Activated effector memory CD4-positive, alpha-beta T cell treated with anti-CD3 and anti-CD28 coated beads, Interleukin-2, amount 50 U/mL, for 16 hours (primary cell): ENCODE measurements at places on chromosomes 6 and 20.

- no peak for DNase-seq
Measured at GRCh38 chr6:71810880-71811279, 75.5 kb upstream of the RIMS1 start.

DNA sequence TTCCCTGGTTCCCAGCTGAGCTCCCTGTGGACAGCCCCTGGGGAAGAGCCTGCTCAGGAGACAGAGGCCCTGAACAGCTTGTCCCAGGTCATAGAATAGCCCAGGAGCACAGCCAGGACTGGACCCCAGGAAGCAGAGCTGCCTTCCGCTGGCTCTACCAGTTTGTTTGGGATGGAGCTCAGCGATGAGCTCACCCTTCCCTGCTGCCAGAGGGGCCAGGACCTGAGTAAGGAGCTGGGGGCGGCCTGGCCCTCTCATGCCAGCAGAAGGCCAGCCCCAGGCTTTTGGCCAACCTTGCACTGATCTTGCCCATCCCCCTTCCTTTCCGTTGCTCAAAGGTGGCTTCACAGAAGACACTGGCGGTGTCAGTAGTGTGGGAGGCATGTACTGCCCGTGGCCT, 17.5 kb downstream of the MMP24OS start:
- no peak for DNase-seq

DNA sequence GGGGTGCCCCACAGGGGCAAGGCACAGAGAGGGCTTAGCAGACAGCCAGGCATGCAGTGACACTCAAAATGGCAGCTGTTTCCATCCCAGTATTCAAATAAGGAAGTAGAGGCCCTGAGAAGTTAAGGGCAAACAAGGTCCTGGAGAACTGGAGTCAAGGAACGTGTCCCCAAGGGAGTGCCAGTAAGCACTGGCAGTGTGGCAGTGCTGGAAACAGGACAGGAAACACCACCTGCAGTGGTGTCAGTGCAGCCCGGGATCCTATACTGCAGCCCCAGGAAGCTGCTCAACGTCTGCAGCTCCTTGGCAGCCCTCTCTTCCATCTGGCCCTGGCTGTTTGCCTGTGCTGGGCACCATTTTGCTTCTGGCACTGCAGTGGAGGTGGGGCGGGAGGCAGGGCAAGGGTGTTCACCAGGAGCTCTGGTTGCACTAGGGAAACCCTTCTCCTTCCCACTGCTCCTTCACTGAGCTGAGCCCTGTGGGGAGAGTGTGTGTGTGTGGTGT, 56.3 kb downstream of the EDN3 start:
- no peak for DNase-seq

GRCh38 chr6:27176523-27177484, 70.7 kb upstream of the PRSS16 start:
- DNase-seq = peak; percentile 88

GRCh38 chr6:161274488-161274858, 612 bp upstream of the AGPAT4 start:
- no peak for DNase-seq

GRCh38 chr20:62405108-62405980, 1.7 kb downstream of the CABLES2 start:
- DNase-seq = no peak

- no peak for DNase-seq
Measured at GRCh38 chr6:23413327-23414050, 712.5 kb upstream of the NRSN1 start.

DNA sequence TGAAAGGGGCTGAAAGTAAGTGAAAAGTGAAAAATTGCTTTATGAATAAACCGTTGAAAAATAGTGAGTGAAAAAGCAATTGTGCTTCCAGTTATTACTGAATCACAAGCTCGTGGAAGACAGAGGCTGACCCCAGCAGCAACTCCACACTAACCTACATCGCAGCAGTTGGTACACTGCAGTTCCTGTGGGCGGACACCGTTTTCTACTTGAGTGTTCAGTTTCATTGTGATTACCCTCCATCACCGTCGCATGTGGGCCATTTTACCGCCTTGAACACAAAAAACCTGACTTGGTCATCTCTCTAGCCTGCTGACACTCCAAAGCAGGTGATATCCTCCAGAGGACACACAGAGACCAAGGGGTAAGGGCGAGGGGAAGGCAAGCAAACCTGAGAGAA, 28.4 kb downstream of the PRDM1 start:
- peak; percentile 87 for DNase-seq

DNA sequence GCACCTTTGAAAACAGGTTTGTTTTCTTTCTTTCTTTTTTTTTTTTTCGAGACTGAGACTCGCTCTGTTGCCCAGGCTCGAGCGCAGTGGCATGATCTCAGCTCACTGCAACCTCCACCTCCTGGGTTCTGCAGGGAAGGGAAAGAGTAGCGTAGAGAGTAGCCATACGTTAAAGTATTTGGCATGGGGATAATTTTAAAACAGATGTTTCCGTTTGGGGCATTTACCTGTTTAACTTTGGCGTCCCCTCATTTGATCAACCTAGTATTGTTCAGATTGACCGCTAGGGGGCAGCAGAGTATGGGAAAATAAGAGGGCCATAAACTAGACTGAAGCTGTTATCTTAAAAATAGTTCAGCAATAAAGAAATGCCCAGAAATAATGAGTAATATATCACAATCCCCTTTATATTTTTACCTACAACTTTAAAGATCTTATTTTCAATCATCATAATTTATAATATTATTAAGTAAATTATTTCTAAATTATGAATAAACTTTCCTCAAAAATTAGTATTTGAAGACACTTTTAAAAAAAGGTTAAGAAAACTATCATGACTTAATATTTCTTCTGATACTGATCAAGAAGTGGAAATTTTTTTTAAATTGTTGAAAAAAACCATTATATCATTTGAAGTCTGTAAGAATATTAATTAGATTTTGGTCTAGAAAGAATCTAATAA, 7.6 kb upstream of the TAAR9 start:
- peak; percentile 85 for DNase-seq

DNA sequence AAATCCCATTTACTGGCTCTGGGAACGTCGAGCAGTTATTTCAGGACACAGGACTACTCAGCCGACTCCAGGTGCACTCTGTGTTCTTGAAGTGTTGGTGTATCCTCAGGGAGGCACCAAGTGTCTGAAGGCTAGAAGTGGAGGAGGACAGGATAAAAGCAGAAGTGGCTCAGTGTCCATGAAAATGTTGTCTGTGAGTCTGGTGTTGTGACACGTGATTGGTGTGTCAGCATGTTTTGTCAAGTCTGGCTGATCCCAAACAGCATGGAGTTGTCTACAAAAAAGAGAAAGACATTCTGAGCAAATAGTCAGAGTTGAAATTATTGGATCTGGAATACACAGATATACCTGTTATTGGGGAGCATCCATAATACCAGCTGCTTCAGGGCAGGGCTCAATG, 30.3 kb downstream of the SCGN start:
- DNase-seq = no peak

DNA sequence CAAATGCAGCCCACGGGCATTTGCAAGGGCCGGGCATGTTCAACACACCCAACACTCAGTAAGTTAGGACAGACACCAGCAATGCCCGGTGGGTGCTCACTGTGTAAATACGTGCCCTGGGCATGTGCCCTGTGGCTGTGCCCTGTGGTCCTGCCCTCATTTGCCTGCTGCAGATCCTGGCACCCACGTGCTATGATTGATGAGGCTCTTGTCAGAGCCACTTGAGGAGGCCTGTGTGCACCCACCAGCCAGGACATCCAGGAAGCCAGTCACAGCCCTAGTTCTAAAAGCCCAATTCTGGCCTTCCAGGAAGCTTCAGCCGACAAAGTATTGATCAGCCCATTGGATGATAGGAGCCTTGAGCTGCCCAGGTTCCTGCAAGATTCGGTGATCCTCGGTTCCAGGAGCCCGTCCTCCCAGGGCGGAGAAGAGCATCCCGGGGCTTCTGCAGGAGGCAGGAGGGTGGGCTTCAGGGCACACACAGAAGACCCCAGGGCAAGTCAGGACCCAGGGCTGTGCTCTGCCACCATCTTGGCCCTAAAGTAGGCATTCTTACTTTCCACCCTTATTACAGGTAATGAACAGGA, 223.9 kb downstream of the PREX1 start:
- peak; percentile 47 for DNase-seq

DNA sequence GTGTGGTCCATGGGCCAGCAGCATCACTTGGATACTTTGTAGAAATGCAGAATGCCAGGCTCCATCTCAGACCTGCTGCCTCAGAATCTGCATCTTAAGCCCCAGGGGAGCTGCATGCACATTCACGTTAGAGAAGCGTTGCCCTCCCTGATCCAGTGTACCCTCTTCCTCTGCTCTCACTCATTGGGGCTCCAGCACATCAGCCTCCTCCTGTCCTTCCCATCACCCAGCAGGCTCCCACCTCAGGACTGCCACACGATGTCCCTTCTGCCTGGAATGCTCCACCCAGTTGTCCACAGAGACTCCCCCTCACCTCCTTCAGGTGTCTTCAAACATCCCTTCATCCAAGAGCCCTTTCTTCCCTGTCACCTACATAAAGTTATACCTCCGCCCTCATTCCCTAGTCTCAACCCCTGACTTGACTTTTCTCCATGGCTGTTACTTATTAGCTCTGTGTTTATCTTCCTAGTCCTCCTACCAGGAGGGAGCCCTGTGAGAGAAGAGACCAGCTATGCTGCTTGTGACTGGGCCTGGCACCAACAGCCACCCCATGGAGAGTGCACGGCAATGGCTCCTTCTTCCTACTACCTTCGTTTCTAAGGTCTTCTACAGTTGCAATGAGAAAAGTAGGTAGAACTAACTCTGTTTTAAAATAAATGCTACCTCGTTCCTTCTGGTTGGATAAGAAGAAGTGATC, 3.3 kb upstream of the ACSS1 start:
- peak; percentile 36 for DNase-seq

DNA sequence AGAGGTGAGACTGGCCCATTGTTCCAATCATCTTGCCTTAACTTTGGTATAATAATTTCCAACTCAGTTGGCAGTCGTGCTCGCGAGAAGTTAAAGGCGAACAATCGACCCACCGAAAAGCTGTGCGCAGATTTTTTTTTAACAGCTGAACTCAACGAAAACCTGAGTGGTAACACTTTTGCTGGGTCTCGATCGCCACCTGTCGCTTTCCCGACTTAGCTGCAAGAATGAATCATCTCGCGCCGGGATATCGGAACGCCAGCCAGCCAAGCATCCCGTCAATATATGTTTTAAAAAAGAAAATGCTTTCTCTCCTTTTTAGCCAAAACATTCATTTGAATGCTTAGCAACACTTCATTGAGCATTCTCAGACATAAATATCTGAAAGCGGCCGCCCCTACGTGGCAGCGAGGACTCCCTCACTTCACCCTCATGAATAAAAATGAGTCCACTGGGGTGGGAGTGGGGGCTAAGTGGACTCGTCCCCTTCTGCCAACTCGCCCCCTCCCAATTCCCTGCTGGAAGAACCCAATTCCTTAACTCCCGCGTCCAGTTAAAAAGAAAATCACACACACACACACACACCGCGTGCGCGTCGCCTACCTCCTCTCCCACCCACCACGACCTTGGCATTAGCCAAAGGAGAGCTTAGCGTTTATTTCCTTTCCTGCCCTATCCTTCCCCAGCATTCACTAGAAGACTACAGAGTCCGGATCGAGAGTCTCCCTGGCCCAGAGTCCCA, 1.5 kb downstream of the COL12A1 start:
- DNase-seq = peak; percentile 66

GRCh38 chr20:34896086-34896621, 19.7 kb downstream of the ACSS2 start:
- no peak for DNase-seq

DNA sequence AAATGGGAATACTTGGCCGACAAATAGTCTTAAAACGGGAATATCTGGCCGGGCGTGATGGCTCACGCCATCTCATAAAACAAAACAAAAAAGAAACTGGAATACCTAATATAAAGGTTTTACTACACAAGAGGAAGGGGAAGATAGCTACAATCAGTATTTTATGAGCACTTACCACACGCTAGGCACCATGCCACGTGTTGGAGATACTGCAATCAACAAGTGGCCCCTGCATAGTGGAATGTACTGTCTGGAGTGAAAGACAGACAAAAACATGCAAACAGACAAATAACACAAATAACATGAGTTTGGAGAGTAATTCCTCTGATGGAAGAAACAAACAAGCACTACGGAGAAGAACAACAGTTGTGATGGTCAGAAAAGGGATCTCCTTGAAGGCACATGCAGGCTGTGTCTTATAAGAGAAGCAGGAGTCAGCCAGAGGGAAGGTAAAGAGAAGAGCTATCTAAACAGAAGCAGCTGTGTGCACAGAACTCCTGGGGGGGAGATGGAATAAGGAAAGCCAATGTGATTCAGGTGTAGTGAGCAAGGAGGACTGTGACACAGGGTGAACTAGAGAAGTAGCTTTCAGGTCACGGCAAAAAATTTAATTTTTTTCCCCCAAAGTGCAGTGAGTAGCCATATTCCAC, 39.1 kb upstream of the AKIRIN2 start:
- DNase-seq = no peak

- DNase-seq = no peak
Measured at GRCh38 chr6:3418496-3419060, 38.3 kb downstream of the SLC22A23 start.

- no peak for DNase-seq
Measured at GRCh38 chr20:21234806-21235483, 68.2 kb upstream of the XRN2 start.

GRCh38 chr6:30820193-30820592, 64.1 kb upstream of the DDR1 start:
- DNase-seq = no peak

DNA sequence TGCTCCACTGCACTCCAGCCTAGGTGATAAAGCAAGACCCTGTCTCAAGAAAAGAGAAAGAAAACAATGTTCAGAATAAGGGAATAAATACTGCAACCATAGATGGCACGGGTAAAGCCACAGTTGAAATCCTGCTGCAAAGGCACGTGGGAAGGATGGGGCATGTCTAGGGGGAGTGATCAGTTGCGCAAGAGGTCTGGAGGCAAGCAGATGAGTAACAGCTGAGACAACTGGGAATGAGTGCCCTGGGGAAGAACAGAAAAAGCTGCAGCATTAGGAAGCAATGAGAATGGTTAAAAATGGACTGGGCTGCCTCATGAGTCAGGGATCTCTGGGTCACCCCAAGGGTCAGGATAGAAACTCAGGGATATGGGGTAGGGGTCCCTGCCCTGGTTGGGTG, 96.3 kb downstream of the GMPR start:
- no peak for DNase-seq
